Activated CD4-positive, alpha-beta T cell treated with anti-CD3 and anti-CD28 coated beads for 24 hours (primary cell): ENCODE measurements at places on chromosomes 4 and X.

GRCh38 chr4:120960656-120961267 lies 38.2 kb upstream of the PRDM5 start:
- DNase-seq: no peak

DNA sequence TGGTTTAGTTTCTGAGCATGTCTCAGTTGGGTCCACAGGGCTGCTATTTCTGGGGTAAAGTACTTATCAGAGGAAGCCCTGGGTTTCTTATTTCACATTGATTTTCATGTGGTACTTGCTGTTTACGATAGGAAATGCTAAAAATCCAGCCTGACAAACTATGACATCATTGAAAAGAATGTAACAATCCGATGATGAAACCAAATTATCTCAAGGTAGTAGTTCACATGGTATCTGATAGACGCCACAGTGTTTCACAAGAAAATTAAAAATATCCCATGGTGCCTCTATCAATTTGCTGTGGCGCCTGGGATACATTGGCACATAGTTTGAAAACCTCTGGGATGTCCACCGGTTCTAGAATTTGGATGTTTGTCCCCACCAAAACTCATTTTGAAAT lies 418.9 kb upstream of the RPS6KA3 start:
- DNase-seq: no peak

DNA sequence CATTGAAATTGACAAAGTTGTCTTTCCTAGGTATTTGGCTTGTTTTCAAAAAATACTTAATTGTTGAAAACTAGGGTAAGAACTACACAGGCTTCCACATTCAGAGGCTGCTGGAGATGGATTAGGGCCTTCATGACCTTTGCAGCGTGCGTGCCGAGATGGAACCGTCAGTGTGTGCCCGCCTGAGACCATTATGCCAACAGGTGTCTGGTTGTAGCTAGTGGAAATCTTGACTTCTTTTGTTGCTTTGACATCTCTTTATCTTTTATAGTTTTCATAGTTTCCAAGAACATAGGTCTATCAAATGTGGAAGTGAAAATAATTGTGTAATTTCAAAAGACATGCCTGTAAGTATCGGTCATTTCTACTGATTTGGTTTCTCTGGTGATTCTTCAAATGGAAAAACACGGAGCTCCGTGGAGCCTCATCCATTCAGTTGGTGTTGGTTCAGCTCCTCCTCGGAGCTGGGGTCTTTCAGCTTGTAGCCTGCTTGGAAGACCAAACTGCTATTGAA lies 38.9 kb upstream of the CLCN4 start:
- no peak for DNase-seq

DNA sequence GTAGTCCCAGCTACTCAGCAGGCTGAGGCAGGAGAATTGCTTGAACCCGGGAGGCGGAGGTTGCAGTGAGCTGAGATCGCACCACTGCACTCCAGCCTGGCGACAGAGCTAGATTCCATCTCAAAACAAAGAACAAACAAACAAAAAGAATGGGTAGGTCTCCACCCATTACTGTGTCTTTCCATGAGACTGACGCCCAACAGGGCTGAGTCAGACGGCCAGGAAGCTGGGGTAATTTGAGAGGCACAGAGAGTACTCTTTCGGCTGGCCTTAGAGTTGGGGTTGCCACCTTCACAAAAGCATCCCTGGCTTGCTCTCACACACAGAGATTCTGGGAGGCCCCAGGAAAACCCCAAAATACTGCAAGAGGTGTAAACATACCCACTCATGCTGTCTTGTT lies 72.0 kb upstream of the DHRSX start:
- no peak for DNase-seq

GRCh38 chrX:110316351-110317060 lies 1.4 kb downstream of the AMMECR1 start:
- DNase-seq: no peak

DNA sequence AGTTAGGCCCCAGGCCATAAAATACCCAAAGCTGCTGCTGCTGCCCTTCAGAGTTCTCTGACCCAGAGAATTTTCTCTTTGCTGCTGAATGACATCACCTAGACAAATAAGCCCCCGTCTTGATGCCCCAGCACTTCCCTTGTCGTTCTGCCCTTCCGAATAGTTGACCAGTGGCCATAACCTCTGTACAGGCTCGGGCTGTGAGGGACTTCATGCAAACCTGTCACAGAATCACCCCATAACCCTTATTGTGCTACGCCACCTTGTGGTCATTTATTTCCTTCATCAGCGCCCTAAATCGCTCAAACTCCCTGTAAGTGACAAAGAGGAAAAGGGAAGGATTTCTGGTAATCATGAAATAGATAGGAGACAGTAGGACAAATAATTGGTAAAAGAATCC lies 18.8 kb downstream of the SPACA5 start:
- no peak for DNase-seq

DNA sequence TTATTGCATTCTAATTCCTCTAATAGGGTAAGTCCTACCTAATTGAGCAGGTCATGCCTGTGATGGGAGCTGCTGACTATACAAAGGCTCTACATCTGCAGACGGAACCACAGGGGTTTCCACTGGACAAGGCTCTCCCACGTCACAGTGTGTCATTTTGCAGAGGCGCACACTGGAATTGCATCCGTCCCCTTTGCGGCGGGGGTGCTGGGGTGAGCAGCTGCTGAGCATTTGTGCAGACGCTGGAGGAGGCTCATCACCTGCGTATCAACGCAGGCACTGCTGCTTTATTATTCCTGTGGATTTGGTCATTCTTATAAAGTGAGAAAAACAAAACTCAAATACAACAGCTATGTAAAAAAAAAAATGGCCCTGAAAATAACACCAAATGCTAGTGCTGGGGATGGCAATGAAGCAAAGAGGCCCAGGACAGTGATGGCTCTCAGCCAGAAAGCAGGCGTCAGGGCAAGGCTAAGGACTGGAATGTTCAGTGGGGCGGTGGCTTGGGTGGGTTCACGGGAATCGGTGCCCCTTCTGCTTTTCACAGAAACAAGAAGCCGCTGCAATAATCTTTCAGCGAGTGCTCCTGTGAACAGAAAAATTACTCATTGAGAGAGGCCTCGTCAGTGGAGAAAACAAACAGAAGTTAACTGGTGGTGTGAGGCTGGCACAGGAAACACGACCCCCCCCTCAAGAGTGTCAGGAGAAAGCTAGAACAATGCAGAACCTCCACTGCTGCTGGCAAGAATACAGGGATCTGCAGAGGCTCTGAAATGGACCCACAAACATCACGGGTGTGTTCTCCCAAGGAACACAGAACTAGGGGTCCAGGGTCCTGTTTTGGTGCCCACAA lies 67.8 kb downstream of the GATB start:
- no peak for DNase-seq

GRCh38 chr4:133623847-133624246 lies 474.8 kb downstream of the PCDH10 start:
- no peak for DNase-seq

- DNase-seq: no peak
Observed at GRCh38 chr4:111943796-111944203, 201.5 kb upstream of the FAM241A start.

GRCh38 chr4:20351360-20352162 lies 99.9 kb downstream of the SLIT2 start:
- DNase-seq: no peak

- no peak for DNase-seq
Observed at GRCh38 chrX:96703816-96704215, 19.2 kb downstream of the DIAPH2 start.

DNA sequence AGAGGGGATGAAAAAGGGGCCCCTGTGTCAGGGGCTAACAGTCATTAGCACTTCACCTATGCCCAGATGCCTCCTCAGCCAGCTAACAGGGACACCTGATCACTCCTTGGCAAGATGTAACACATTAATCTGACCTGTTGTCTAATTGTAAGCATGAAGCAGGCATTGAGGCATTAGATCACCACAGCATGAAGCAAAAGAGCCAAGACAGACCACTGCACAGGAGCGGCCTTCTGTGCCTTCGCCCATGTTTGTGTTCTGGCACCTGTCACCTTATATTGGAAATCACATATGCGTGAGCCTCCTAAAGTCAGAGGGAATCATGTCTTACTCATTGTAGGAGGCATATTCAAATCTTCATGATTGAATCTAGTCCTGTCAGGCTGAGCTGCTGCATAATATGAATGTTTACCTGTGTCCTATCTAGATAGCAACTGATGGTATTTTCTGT lies 48.4 kb downstream of the PTTG2 start:
- no peak for DNase-seq

DNA sequence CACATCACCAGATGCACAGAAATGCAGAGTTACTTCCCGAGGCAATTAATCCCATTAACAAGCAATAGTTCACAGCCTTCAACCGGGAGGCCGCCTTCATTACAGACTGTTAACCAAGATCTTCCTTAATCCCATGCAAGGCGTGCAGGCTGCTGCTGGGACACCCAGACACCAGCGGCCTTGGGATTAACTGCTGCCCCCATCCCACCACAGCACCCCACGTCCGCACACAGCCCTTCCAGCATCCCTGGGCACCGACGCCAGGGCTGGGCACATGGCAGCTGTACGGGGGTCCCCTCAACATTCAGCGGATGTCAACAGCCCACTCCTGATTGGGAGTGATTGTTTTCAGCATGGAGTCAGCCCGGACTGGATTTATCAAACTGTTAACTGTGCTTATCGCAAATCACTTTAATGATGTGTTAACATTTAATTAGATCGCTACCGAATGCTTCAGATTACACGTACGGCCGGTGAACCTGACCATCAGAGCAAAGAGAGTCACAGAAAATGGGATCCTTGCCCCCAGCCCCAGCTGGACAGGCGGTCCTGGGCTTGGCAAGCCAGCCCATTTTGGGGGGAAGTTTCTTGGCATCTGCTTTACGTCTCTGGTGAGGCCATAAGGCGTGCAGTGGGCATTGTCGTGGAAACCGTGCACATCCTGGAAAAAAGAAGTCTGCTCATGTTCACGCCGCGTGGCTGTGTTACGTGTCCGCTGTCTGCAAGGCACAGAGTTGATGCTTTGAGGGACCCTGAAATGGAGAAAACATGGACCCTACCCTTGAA lies 126.4 kb downstream of the HMX1 start:
- DNase-seq: no peak

DNA sequence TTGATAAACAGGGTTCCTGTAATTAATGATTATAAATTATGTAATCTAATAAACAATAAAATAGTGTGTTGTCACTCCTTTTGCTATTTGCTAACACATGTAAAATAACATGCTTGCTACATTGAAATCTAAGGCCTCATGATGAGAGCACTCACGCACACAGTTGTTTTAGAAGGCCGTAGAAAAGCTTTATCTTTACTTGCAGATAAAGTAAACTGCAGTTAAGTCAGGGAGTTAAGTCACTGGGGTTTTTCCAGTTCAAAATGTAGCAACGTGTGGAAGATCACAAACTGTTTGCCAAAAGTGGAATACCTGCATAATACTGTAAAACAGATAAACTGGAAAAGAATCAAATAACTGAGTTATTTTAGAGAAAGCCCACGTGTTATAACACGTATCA lies 187.3 kb upstream of the PACRGL start:
- DNase-seq: no peak

- DNase-seq: no peak
Observed at GRCh38 chr4:93700571-93700970, 128.0 kb upstream of the ATOH1 start.

GRCh38 chrX:65600106-65600505 lies 65.5 kb upstream of the LAS1L start:
- DNase-seq: no peak

DNA sequence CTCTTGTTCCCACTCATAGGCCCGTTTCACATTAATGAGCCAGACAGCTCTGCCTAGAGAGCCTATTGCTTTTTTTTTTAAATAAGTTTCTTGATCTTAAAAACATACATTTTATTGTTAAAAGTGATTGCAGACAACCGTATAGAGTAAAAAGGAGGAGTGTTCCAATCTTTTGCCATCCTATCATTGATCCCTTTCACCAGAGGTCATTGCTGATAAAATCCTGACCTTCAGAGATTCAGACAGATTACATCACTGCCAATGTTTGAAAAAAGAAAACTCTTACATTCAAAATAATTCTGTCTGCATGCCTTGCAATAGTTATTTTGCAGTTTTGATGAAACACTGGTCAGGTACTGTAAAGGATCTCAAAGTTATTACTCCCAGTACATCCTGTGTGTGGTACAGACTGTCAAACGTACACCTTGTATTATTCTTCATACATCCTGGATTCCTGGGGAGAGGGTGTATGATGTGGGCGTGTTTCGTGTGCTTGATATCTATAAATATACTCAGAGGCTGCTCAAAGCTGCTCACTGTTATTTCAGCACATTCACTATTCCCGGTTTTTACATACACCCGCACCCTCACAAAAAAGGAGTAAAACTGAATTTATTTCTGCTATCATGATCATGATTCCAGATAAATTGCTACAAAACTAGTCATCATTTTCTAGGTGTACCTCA lies 15.4 kb upstream of the KLHL2 start:
- no peak for DNase-seq

DNA sequence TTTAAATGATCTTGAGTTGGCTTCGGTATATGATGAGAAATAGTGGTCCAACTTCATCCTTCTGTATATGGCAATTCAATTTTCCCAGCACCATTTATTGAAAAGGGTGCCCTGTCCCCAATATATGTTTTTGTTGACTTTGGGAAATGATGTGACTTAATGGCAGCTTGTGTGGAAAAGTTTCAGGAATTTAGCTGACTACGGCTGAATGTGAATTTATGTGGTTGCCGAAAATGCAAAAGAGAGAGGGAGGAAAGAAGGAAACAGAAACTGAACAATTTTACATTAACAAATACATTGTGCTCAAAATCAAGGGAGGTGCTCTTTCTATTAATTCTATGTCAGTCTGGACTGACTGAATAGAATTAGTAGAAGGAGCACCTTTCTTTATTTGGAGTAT lies 101.8 kb upstream of the CYSLTR1 start:
- DNase-seq: no peak

DNA sequence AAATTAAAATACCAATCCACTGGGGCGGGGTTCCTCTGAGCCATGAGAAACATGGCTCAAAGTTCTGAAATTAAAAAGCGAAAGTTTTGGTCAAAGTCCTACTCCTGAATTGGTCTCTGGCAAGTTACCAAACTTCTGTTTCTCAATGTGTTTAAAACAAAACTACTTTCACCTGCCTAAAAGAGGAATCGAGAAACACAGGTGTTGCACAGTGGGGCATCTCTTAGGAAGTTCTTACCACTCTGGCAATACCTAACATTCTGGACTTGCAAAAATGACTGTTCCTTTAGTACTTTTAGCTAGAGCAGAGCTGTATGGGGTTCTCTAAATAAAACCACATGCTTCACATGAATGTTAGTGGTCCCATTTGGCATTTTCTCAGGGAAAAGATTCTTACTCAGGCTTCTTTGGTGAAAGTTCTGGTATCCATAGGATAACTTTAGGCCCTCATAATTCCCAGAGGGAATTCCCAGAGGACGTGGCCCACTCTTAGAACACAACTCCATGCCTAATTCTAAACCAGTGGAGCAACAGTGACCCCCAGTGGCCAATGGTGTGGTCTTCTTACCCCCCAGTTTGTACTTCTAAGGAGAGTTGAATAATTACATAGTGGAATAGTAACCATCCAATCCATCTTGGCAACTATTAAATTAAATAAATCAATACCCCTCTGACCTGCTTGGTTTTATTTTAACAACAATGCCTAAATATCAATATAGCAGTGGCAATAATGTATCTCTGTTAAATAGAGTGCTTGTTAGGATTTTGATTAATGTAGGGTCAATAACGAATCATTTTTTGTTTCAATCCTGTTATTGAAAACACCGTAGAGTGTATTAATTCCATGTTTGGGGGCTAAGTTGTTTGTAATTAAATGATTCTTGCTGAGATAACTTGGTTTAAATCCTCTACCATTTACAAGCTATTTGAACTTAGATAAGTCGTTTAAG lies 21.9 kb downstream of the BMP3 start:
- peak; percentile 23 for DNase-seq
